Right hindlimb (tissue), 1 donor: ENCODE measurements at places on chromosomes 6 and 20.

DNA sequence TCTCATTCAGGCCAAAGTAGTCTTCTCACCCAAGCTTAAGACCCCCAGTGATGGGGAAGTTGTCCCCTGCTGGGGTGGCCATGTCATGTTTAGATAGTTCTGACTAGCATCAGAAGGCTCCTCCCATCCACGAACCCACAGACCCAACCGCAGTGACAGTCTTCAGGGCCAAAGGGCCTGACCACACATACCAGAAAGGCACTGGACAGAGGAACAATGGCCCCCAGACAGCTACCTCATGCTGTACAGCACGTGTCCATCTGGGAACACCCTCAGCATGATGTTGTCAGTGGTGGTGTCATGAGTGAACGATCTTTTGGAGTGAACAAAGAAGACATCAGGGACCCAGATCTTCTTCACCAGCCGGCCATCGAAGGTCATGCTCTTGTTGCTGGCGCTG is 46.3 kb downstream of the GABRR2 start:
- no peak for DNase-seq

- DNase-seq = no peak
These were observed 11.9 kb downstream of the TEAD3 start for GRCh38 chr6:35484921-35485392.

DNA sequence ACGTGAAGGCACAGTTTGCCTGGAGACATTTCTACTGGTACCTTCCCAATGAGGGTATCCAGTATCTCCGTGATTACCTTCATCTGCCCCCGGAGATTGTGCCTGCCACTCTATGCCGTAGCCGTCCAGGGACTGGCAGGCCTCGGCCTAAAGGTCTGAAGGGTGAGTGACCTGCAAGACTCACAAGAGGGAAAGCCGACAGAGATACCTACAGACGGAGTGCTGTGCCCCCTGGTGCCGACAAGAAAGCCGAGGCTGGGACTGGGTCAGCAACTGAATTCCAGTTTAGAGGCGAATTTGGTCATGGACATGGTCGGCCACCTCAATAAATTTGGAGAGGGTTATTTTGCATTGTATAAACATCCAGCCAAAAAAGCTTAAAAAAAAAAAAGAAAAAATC is 420.3 kb upstream of the FLRT3 start:
- no peak for DNase-seq

DNA sequence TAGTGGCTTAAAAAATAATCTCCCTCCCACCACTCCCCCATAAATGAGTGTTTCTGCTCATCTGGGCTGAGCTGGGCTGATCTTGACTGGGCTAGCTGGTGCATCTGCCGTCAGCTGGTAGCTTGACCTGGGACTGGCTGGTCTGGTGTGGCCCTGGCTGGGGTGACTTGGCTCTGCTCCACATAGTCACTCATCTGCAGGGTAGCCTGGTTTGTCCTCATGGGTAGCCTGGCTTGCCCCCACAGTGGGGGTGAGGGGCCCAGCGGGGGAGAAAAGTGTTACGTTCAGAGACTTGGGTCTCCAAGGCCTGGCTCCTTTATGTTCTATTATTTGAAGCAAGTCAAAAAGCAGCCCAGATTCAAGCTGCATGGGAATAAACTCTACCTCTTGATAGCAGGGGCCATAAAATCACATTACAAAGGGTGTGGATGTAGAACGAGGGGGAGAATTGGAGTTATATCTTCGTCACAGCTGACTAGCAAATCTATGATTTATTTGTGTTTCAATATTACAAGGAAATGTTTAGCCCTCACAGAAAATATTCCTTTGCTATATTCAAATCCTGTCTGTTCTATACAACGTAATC is 32.9 kb downstream of the EDN3 start:
- DNase-seq = no peak

GRCh38 chr20:37137547-37137946 is 41.6 kb upstream of the RPN2 start:
- DNase-seq = no peak
